ENCODE measurements at places on chromosomes 5 and 9.

GRCh38 chr9:18490641-18491370 is 16.9 kb downstream of the ADAMTSL1 start:
- no peak for DNase-seq

DNA sequence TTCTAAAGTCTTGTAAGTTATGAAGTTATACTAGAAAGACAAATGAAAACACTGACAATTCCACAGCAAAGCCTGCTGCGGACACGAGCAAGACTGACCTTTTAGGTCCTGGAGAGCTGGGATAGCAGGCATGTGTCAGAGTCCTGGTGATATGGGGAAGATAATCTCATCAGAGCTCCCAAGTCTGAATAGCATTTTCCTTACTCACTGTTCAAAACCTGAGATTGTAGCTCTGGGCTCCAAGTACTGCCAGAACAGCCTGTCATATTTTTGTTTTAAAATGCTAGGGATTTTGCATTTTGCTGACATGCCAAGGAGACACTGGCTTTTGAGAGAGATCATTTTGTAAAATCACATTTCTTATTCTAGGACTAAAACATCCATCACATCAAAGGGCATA is 90.1 kb downstream of the DRD1 start:
- DNase-seq: no peak

DNA sequence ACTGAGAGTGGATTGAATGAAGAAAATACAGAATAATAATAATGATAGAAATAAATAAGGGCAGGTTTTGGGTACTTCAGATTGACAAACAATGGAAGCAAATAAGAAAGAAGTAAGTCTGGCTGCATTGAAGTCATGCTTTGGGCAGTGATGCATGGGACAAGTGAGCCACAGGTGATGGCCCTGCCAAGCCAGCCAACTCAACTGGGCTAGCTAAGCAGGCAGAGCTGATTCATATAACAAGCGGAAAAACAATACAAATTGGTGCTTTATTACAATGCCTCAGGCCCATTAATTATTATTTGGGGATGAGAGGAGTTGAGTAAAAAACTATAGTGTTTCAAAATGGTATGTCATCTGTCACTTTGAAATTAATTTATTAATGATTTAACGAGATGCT is 502.0 kb downstream of the CDH12 start:
- DNase-seq: no peak

DNA sequence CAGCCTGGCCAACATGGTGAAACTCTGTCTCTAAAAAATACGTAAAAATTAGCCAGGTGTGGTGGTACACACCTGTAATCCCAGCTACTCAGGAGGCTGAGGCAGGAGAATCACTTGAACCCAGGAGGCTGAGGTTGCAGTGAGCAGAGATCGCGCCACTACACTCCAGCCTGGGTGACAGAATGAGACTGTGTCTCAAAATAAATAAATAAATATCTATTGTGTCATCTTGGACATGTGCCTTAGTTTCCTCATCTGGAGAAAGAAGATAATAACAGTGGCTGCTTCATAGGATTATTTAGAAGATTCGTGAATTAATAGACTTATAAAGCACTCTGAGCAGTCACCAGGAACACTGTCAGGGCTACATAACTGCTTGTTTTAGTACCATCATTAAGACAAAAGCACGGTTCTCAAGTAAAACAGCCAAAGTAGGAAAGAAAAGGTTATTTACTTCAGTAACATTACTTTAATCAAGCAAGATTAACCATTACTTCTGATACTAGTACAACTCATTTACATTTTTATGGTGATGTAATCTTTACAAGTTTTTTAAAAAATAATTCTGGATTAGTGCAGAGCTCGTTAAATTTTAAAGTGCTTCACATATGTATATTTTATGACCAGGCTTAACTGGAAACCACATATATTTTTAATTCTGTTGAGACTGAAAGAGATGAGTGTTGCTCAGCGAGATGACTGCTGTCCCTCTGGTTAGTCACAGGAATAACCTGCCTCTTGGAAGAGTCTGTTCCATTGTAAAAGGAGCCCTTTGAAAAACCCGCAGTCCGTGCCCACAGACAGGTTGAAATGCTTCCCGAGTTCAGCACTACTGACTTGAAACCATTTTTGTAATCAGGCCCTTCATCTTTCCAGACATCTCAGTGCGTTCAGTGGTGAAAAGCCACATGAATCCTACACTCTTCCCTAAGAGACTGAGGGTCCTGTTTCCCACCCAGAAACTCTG is 36.7 kb downstream of the ANKH start:
- DNase-seq: no peak

GRCh38 chr5:10831419-10831818 is 70.4 kb upstream of the DAP start:
- no peak for DNase-seq

DNA sequence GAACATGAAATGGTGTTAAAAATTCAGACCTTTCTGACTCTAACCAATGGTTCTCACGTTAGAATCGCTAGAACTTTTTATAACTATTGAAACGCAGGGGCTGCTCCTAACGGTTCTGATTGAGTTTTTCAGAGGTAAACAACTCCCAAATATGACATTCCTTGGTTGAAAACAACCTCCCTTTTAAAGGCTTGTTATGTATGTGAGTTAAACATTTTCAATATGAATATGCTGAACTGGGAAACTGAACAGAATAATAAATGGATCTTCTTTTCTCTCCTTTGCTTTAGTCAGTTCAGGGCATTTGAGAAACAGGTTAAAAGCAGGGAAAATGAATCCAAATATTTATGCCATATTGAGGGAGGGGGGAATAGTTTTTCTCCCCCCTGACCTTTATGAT is 13.2 kb upstream of the DPYSL3 start:
- DNase-seq: no peak

GRCh38 chr5:74212336-74212735 is 428.2 kb downstream of the ENC1 start:
- DNase-seq: no peak

Data from CD4-positive, alpha-beta T cell treated with Interleukin-17A for 4 hours (primary cell).